Forelimb muscle (tissue), 1 donor: ENCODE measurements at places on chromosomes 1 and 21.

- DNase-seq: no peak
Observed at GRCh38 chr1:211724687-211725196, 49.3 kb upstream of the NEK2 start.

GRCh38 chr1:25118546-25118945 is 113.8 kb downstream of the SYF2 start:
- no peak for DNase-seq

GRCh38 chr21:40809673-40810197 is 37.2 kb downstream of the DSCAM start:
- DNase-seq: no peak

- DNase-seq: no peak
Observed at GRCh38 chr1:24393892-24394291, 19.7 kb downstream of the STPG1 start.

GRCh38 chr1:53722025-53722424 is 16.9 kb downstream of the GLIS1 start:
- DNase-seq: no peak

DNA sequence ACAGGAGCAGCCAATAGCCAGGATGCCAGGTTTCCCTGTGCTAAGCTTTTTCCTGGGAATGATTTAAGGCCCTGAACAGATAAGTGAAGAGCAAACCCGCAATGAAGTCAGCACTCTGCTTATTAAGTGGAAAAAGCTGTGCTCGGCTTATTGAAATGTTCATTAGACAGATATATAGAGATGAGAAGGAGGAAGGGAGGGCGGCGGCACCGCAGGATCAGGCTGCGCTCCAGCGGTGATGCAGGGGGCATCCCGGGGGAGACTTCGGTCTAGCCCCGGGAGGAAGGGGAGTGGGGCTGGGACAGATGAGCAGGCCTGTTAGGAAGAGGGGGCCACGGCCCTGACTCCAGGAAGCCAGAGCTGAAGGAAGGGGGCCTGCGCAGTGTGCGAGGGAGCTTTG is 115.0 kb downstream of the TMEM53 start:
- no peak for DNase-seq

- no peak for DNase-seq
Observed at GRCh38 chr1:7960165-7960564, 1.3 kb upstream of the PARK7 start.

DNA sequence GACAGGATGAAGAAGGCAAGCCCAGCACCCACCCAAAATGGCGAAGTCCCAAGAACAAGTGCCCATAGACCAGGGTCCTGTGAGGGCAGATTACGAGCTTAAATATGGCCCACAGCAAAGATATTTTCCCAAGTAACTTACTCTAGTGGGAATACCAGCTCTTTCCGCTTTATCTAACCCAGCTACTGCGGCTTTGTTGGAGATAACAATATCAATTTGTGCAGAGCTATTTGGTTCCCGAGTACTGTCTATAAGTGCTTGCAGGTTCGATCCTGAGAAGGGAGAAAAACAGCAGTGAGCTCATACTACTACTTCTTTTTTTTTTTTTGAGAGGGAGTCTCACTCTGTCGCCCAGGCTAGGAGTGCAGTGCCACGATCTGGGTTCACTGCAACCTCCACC is 14.3 kb upstream of the DNAJC28 start:
- no peak for DNase-seq

DNA sequence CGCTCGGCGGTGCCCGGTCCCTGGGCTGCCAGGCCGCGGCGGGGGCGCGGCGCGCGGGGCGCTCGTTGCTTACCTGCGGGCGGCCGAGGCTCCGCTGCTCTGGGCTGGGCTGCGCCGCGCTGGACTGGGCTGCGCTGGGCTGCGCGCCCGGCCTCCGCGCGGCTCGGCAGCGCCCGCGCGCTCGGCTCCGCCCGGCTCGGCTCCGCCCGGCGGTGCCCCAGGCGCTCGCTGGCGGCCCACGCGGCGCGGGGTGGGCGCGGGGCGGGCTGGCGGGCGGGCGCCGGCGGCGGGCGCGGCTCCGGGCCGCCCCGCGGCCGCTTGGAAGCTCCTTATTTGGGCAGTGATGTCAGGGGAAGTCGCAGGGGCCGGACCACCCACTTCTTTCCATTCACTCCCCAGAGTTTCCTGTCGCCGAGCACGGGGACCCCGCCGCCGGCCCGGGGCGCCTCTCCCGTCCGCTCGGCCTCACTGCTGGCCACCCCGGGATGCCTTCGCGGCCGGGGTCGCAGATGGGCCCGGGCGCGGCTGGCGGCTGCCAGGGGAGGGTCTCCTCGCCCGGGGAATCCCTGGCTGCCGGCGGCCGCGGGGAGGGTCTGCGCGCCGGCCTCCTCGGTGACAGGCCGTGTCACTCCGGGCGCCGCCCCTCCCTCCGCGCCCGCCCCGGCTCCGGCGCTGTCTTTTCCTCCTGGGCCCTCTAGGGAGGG is 177.7 kb upstream of the EDN2 start:
- no peak for DNase-seq

- no peak for DNase-seq
Observed at GRCh38 chr21:37032877-37033471, 26.5 kb downstream of the RIPPLY3 start.

DNA sequence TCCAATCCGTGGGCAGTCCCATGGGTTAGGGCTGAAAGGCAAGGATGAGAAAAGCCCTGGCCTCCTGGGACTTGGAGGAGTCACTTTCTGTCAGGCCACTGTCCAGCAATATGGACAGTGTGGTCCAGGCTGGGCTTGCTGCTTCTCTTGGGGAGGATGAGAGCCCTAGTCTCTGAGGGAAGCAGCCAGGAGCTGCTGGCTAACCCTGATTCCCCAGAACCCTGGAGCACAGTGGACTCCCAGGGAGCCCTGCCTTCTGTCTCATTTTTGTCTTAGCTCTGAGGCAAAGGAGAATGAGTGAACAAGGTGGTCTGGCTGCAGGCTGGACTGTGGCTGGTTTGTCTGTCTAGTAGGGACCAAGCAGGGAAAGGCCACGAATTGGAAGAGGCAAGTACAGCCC is 23.8 kb upstream of the EDN2 start:
- DNase-seq: no peak

GRCh38 chr1:81703391-81703755 is 97.4 kb upstream of the ADGRL2 start:
- no peak for DNase-seq

GRCh38 chr1:23081376-23081775 is 62.1 kb downstream of the KDM1A start:
- no peak for DNase-seq

GRCh38 chr1:212498283-212499040 is 65.7 kb downstream of the NENF start:
- no peak for DNase-seq

- no peak for DNase-seq
Observed at GRCh38 chr21:29382030-29382654, 83.4 kb downstream of the BACH1 start.

DNA sequence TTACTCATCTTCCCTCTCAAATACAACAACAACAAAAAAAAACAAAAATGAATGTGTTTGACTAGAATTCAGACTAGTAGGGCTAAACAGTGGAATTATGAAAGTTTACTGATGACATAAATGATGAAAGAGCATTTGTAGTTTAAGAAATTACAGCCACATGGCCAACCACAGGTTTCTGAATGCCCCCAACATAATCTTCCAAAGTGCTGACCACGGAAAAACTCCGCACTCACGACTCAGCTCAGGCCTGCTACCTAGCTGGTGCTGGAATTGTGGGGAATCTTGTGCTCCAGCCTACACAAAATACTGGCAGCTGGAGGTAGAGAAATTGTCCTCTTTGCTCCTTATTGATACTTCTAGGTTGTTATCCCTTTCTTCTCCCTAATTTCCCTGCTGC is 23.6 kb upstream of the TBX15 start:
- no peak for DNase-seq

GRCh38 chr1:65773391-65774123 is 19.1 kb upstream of the PDE4B start:
- no peak for DNase-seq

- DNase-seq: no peak
Observed at GRCh38 chr1:208058756-208059155, 147.8 kb upstream of the CD34 start.

DNA sequence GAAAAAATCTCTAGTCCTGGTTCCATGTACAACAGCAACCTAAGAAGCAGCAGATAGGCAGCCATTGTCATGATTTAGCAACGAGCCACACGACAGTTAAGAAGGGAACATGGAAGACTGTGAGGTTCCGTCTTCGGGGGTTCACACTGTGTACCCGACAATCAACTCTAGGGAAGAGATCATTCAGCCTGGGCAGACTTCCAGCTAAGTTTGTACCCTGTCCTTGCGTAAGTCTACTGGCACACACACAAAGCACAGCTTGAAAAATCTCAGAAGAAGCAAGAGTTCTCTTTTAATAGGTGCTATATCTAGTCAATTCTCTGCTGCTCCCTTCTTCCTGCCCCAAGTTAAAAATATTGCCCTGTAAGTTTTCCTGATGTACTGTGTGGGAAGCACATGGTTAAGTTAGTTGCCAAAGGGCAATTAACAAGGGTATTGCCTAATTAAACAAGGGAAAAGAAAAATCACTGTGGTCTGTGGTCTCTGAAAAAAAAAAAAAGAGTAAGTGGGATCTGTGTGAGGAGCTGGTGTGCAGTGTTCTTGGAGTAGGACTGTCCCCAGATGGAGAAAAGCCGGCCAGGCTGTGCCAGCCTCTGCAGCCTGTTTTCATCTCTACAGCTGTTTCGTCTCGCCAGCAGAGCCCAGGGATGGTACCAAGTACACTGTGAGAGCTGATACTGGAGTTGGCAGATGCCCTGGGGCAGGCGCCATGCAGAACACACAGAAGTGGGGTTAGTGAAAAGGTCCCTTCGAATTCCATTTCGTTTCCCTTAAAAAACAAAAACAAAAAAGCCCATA is 6.4 kb upstream of the MYBPHL start:
- DNase-seq: no peak

- no peak for DNase-seq
Observed at GRCh38 chr1:63929106-63929478, 155.3 kb downstream of the ROR1 start.

DNA sequence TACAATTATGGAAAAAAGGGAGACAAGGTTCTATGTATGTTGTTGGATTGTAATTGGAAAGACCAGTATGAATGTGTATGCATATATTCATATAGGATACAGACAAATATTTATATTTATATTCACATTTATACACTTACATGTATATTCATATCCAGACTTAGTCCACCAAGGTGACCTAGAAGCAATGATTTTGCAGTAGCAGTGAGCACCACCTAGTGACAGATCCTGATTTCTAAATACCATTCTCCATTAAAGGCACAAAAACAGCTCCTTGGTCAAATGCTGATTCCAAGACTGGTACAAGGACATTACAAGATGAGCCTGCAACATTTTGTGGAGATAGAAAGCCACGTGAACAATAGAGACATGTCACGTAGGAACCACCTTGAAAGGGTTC is 153.4 kb downstream of the SDCCAG8 start:
- DNase-seq: no peak

DNA sequence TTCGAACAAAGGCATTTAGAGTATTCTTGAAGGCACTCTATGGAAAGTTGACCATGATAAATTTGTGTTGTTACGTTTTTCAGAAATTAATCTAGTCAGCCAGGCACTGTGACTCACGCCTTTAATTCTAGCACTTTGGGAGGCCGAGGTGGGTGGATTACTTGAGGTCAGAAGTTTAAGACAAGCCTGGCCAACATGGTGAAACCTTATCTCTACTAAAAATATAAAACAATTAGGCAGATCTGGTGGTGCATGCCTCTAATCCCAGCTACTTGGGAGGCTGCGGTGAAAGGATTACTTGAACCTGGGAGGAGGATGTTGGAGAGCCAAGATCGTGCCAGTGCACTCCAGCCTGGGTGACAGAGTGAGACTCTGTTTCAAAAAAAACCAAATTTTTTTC is 130.6 kb upstream of the BRINP3 start:
- no peak for DNase-seq

DNA sequence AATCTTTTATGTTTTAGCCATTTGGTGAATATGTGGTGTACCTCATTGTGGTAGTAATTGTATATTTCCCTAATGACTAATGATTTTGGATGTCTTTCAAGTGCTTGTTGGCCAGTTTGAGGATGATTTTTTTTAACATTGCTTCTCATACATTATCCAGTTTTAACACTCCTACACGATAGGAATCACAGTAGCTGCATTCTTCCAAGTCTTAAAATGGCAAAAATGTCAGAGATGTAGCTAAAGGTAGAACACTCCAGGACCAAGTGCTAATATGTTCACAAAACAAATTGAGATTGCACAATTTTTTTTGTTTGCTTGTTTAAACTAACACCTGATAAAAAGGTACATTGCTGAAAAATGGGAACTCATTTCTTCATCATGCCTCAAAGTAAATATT is 11.7 kb downstream of the USP25 start:
- no peak for DNase-seq

GRCh38 chr21:34570313-34570712 is 44.6 kb downstream of the RCAN1 start:
- no peak for DNase-seq

DNA sequence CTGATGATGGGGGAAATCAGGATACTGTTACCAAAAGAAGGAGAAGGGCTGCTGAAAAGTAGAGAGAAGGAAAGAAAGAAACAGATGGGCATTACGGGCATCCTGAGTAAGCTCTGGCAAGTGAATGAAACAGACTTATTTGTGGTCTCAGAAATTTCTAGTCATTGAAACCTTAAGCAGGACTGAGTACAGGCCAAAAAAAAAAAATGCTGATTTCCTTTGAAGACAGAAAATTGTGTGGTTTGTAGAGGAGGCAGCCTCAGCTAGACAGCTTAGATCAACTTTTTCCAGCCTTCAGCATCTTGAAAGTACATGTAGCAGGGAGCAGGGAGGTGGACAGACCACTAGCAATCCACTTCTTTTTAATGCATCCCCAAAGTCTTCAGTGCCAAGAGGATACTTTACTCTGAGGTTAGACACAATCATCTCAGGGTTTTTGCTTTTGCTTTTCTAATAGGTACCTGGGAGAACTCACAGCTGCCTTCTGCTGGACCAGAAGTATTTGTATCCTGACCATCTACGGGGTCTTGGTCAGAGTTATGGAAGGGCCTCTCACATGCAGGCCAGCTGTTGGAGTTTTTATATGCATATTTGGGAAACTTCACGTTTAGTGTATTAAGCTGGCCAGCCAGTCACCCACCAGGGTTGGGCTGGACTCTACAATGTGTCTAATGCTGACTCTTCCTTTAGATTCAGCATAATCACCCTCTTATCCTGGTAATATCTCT is 10.6 kb upstream of the CAPZB start:
- DNase-seq: no peak

DNA sequence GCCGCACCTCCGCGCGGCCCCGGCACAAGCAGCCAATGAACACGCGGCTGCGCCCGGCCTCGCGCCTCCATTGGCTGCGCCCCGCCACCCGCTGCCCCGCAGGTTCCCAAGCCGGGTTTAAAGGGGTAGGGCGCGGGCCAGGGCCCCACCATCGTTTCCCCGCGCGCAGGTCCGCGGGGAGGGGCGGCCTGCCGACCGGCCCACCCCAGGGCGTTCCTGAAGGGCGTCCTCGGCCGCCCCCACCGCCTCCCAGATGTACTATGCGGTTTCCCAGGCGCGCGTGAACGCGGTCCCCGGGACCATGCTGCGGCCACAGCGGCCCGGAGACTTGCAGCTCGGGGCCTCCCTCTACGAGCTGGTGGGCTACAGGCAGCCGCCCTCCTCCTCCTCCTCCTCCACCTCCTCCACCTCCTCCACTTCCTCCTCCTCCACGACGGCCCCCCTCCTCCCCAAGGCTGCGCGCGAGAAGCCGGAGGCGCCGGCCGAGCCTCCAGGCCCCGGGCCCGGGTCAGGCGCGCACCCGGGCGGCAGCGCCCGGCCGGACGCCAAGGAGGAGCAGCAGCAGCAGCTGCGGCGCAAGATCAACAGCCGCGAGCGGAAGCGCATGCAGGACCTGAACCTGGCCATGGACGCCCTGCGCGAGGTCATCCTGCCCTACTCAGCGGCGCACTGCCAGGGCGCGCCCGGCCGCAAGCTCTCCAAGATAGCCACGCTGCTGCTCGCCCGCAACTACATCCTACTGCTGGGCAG is at the start of gene OLIG1:
TSS of gene OLIG1 (plus strand) at position 148 of the 750 bp plus-strand sequence. CDS start at position 254, 106 bp downstream.
- DNase-seq: no peak
